ENCODE measurements at places on chromosomes 4 and X.

- DNase-seq = no peak
Observed at GRCh38 chr4:39637221-39637585, 1.5 kb downstream of the SMIM14 start.

DNA sequence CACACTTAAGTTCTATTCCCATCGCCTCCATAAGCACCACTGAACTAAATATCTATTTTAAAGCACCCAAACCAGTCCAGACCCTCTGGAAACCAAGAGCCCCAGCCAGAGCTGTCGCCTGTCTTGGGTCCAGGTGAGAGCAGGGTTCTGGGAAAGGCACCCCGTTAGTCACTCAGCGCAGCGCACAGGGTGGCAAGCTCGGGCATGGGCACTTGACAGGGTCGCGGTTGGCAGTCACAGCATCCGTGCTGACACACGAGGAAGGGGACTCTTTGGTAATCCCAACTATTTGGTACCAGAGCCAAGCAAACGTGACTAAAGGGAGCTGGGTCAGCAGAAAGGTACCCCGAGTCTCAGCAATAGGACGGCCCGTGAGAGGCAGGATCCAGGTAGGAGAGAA is 24.3 kb upstream of the ETNPPL start:
- DNase-seq = no peak

DNA sequence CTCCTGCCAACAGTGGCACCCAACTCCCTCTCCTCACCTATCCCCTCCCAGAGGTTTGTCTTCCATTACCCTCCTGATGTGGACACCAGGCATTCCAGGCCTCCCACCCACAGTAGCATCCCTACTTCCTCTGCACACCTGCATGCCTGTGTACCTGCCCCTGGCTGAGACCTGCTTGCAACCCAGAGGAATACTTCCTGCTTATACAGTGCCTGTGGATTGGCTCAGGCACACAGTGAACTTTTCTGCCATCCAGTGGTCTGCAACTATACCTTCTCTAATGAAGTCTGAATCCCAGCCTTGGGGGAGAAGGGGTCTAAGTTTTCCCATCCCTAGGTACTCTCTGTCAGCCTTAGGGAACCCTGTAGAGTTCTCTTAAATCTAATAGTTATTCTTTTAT is 169.9 kb downstream of the IQCM start:
- DNase-seq = no peak

DNA sequence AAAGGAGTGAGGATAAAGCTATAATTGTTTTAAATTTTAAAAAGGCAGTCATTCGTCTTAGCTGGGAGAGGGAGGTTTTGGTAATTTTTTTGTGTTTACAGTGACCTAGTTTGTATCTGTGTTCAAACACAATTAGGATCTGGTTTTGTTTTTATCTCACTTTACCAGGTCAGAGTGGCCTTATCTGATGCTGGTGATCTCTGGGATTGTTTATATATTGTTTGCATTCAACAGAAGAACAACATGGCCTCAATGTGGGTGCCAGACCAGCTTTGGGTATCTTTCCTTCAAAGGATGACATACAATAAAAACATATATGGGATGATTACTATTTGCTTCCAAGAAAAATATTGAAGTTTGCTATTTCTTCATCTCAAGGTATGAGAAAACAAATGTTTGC is 272.2 kb upstream of the UGT8 start:
- no peak for DNase-seq

DNA sequence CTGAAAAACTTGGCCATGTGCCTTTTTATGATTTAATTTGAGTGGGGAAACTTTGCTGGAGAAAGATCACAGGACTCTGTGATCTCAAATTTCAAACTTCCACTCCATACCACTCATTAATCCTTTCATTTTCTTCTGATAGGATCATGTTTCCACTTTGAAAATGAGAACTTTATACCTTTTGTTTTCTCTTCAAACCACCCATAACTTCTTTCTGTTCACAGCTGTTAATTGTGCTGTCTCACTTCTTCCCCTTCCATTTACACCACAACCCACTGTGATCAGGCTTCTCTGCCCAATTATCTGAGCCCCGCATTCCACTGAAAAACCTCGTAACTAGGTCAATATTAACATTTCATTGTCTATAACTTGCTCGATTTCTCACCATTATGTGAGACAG is 47.0 kb upstream of the ARSJ start:
- no peak for DNase-seq

DNA sequence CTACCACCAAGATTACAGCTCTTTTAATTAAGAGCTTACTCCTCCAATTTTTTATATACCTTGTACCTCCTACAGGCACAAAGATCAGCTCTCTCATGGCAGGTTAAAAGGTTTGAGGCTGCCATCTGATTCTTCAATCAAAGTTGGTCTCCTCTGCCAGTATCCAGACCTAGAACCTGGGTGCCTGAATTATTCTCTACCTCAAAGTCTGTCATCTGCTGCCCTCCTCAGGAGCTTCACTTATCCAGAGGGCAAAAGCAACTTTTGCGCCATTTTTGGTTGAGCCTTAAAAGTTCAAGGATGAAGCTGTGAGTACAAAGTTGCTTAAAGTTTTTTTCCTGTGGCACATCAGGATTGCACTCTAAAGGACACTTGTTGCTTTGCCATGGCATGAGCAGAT is 343.7 kb upstream of the PPP1R2C start:
- DNase-seq = no peak

GRCh38 chr4:6953751-6954380 is 44.2 kb downstream of the TBC1D14 start:
- no peak for DNase-seq

DNA sequence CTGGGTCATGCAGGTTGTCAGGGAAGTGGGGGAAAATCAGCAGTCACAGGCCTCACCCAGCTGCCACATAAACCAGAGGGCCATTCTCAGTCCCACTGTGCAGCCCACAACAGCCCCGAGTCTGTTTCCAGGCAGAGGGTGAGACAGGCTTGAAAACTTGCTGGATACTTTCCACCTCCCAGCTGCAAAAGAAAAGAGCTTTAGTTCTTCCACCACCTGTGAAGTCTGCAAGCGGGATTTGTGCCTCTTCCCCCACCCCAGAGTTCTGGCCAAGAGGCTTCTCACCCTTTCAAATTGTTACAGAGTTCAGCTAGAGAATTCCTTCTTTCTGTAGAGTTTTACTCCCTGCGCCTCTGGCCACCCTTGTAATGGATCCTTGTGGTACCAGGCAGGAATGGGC is 115.5 kb upstream of the ZDHHC15 start:
- DNase-seq = no peak

DNA sequence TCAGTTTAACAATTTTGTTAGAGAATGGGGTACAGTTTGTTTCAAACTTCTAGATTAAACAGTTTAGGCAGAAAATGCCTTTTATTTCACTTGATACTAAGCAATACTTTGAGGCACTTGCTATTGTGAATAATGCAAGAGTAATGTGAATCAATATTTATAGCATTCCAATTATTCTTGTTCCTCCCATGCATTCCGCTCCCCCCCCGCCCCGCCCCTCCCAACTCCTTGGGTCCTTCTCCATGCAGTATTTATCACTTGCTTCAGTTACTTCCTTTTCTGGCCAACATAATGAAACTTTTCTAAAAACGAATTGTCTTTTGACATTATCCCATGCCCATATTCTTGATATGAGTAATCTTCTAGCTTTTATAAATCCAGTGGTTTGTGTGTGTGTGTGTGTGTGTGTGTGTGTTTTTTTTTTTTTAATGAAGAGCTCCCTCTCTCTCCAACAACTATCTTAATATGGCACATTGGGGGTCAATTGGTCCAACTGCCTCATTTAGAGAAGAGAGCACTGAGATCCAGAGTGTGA is 1.6 kb downstream of the BANK1 start:
- DNase-seq = no peak

DNA sequence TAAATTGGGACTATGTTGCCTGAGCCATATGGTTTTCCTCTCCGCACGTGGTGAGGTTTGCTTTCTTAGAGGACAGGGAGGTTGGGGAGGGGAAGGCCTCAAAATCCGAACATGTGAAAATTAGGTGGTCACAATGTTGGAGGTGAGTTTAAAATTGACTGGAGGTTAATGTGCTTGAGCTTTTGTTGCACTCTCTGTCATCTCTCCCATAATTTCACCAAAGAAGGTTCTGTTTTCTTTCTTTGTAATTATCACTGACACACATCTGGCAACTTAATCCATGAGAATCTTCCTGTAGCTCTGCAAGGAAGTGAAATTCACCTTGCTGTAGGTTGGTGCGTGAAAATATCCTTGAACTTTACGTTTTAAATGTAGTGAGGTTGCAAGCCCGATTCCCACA is 225.5 kb downstream of the PDGFC start:
- no peak for DNase-seq

GRCh38 chrX:153905481-153906095 is 1.1 kb downstream of the AVPR2 start:
- no peak for DNase-seq

DNA sequence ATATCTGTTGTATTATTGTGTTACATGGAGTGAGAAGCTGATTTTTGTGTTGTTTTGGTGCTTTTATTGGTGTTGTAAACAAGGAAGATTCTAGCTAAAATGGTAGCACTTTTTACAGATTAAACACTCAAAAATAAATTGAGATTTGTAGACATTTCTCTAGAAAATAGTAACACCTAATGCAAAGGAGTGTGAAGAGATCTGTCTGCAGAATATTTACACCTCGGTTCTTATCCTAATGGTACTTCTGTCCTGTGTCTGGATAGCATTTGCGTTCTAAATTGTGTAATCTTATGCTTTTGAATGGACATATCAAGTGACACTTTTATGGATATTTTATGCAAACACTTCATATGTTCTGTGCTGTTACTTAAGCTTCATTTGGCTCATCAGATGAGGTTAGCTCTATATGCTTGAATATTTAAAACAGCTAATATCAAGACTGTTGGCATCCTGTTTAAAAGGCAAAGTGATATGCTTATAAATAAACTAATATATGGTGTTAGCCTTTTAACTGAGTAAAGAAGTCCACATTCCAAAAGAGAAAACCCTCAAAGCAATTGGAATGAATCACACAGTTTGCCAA is 6.0 kb downstream of the PCDH7 start:
- no peak for DNase-seq

DNA sequence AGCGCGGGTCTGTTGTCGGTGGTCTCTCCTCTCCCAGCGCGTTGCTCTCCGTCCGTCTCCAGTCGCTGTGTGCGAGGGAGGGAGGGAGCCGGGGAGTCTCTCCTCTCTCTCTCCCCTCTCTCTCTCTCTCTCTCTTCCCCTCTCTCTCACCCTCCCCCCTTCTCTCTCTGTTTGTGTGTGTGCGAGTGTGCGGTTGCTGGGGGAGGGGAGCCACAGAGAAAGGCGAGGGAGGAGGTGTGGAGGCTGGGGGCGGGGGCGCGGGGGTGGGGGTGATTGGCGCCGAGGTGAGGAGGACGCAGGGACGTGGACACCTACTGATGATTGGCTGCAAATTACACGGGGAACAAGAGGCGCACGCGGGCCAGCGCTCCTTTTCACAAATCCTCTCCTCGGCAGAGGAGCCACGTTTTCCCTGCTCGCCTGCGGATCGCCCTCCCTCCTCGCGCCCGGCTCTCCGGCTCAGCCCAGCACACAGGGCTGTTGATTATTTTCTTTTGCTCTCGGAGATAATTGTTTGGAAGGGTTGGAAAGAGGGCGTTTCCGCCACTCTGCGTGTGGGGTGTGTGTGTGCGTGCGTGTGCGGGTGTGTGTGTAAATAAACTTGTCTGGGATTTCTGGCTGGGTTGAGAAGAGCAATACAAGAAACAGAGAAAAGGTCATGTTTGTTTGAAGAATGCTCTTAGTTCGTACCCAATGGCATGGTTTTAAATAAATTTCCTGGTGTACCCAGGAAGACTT is at the start of gene CXXC4:
TSS of gene CXXC4 (minus strand) at position 73 of the 738 bp plus-strand sequence. CDS start 3,092 bp downstream, outside the sequence.
- DNase-seq = no peak

DNA sequence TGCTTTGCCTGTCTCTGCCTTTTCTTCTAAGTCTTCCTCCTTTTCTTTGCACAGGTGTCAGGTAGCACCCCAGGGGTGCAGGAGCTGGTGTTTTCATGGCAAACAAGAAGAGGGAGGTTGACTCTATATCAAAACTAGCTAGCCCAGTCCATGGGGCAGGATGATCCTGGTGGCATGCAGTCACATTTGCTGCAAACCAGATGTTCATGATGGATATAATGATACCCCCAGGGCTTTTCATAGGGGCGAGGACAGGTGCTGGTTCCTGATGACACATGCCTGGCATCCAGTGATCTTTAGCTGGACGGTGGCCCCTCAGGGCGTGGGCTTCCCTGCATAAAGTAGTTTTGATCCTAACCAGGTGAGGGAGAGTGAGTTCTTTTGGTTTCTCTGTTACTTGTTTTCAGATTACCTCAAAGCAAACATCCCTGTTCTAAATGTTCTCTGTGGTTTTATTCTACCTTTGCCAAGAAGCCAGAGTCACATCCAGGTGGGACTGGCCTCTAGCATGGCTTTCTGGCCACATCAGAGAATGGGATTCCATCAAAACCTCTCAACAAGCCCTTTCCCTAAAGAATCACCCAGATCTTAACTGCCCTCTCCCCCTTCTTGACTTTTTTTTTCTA is 11.2 kb upstream of the UBA6 start:
- no peak for DNase-seq

DNA sequence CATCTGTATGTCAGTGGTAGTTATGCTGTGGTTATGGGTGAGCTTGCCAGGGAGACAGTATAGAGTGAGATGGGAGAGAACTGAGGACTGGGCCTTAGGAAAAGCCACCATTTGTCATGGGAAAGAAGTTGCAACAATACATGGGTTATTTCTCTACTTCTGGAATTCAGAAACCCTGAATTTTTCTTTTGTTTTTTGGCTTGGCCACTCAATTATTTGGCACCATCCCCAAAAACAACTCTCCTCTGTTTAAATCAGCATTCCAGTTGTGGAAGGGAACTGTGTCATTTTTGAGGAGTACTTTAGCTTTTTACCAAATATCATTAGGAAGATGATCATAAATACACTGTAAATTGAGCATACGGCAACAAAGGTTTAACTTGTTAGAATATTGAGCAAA is 41.1 kb upstream of the ACSL4 start:
- no peak for DNase-seq

DNA sequence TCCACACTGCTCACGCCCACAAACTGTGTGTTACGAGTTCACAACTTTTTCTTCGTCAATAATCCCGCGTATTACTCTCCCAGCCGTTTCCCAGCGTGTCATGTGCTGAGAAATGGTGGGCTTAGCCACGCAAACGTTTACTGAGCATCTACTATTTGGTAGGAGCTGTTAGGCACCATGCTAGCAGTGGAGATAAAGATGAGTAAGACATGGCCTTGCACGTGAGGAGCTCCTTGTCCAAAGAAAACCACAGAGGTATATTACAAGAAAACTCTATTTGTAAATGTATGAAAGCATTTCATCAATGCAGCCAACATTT is 821 bp upstream of the TMEM128 start:
- no peak for DNase-seq

DNA sequence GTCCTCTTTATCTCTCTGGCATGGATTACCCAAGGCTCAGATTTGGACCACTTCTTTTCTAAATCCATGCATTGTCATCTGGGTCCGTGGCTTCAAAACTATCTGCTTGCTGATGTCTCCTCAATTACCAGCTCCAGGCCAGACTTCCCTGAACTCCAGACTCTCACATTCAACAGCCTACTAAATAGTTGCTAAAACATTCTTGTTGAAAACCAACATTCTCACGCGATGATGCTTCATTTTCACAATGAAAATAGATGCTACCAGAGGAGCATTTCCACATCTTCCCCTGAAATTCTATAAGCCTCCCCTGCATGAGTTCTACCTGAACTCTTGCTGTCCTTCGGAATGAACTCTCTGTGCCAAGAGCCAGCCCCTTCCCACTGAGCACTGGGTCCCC is 5.2 kb upstream of the TLR6 start:
- no peak for DNase-seq
